ENCODE measurements at places on chromosomes 1 and 21. TPM values are rescaled to one million over a fixed set of nuclear protein-coding genes. Genes with fewer than 3 reads are reported as not detected.

The FLG2 gene
- total RNA-seq = not detected

DNA sequence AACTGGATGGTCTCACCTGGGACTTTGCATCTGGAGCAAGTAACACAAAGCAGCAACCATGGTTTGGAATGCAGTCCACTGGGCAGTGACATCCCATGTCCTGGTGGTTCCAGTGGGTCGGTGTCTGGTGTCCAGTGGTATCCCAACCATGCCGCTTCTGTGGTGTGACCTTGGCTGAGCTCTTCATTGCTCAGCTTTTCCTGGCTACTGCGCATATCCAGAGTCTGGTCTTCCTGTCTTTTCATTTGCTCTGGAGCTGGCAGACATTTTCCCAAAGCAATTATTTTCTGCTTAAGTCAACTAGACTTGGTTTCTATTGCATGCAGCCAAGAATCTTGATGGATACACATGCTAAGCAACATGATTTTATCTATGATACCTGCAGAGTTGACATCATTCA lies 28.4 kb upstream of the CD2 start:
- no peak for DNase-seq

- no peak for DNase-seq
Observed at GRCh38 chr1:186708694-186709097, 28.5 kb upstream of the PTGS2 start.

GRCh38 chr1:235057385-235058306 lies 71.0 kb downstream of the TOMM20 start:
- no peak for DNase-seq

- no peak for DNase-seq
Observed at GRCh38 chr1:107599220-107599619, 365.8 kb downstream of the VAV3 start.

All from endodermal cell (in vitro differentiated cells).